ENCODE measurements at places on chromosomes 7 and 10.

DNA sequence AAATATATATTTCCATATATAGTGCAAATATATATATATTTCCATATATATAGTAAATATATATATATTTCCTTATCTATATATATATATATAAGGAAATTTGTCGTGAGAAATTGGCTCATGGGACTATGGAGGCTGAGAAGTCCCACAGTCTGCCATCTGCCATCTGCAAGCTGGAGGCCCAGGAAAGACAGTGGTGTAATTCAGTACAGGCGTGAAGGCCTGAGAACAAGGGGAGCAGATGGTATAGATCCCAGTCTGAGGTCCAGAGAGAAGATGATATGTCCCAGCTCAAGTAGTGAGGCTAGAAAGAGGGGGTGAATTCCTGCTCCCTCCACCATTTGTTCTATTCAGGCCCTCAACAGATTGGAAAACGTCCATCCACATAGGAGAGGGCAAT lies 78.9 kb downstream of the MTPN start:
- no peak for DNase-seq

DNA sequence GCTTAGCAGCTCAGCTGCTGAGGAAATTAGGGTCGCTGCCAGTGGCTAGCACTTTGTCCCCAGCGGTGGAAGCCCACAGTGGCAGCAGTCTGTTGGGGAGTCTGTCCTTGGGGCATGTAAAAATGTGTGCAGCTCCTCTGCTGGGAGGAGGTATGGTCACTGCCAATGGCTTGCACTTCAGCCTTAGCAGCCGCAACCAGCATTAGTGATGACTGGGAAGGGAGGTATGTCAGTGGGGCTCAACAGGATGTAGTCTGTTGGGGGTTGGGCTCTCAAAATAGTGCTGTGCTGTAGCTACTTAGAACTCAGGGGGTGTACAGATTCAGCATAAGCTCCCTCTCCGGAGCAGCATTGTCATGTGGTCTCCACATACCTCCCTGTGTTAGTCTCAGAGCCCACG lies 189.9 kb downstream of the ZEB1 start:
- DNase-seq, result no peak

- DNase-seq, result no peak
Observed at GRCh38 chr7:95921543-95921942, 149.2 kb downstream of the DYNC1I1 start.

- DNase-seq, result peak; percentile 19
Observed at GRCh38 chr7:50793120-50793946, 10.6 kb upstream of the GRB10 start.

GRCh38 chr10:52644373-52645186 lies 128.0 kb downstream of the MBL2 start:
- no peak for DNase-seq

DNA sequence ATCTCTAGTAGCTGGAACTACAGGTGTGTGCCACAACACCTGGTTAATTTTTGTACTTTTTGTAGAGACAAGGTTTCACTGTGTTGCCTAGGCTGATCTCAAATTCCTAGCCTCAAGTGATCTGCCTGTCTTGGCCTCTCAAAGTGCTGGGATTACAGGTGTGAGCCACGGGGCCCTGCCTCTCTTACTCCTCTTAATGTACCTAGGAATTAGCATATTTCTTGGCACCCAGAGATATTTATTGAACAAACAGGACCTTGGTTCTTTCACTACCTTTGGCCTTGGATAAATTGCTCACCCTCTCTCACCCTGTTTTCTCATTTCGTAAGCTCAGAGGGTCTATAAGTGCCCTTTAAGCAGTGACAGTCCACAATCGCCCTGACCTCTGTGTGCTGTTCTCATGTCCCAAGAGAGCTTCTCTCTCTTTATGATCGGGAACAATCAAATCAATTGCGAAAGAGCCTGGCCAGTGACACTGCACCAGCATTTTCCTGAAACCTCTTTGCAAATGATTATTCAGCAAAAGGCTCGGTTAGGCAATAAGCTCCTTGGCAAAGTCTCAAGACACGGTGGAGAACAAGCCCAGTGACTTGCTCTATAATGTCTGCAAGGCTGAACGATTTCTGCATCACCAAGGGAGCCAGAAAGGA lies 117.7 kb downstream of the APBB1IP start:
- no peak for DNase-seq

DNA sequence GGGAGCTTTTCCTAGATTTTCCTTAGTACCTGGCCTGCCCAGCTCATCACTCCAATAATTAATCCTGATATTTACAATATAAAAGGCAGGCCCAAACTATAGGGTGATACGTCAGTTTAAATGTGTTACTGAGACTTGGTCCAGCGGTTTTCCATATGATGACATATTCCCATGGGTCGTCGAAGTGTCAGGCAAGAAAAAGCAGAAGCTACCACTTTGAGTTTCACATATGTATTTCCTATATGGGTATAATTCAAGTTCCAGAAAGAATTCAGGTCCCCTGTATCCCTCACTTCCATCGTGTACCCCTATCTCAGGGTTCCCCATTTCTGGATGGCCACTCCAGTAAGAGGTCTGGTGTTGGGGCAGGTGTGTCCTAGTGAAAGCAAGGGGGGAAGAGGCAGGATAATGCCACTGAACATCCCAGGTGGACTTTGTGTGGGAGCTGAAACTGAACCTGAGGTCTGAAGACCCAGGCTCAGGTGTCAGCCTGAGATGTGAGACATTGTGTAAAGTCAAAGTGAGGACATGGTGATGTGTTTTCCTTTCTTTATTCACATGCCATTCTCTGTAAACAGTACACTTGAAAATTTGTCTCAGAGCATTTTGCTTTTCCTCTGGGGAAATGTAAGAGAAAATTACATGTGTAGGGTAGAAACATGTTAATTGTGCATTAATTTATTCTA lies 167.8 kb downstream of the PLXDC2 start:
- DNase-seq, result no peak

- peak; percentile 60 for DNase-seq
Observed at GRCh38 chr7:139075031-139075652, 34.4 kb downstream of the ZC3HAV1 start.

- no peak for DNase-seq
Observed at GRCh38 chr10:4353059-4353655, 472.9 kb upstream of the AKR1E2 start.

DNA sequence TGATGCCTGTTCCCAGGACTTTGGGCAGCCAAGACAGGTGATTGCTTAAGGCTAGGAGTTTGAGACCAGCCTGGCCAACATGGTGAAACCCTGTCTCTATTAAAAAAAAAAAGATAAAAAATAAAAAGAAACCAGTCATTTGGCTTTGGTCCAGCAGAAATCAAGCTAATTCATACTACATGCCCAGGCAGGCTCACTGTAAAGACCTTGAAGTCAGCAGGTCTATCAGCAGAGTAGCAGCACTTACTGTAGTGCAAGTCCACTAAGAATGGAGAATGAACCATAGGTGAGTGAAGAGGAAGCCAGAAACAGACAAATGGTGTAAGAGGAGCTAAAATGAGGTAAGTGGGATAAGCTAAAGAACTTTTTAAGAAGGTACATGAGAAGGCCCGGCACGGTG lies 24.7 kb downstream of the PSPH start:
- DNase-seq, result no peak

GRCh38 chr10:76983624-76984023 lies 654.0 kb downstream of the KCNMA1 start:
- DNase-seq, result no peak

DNA sequence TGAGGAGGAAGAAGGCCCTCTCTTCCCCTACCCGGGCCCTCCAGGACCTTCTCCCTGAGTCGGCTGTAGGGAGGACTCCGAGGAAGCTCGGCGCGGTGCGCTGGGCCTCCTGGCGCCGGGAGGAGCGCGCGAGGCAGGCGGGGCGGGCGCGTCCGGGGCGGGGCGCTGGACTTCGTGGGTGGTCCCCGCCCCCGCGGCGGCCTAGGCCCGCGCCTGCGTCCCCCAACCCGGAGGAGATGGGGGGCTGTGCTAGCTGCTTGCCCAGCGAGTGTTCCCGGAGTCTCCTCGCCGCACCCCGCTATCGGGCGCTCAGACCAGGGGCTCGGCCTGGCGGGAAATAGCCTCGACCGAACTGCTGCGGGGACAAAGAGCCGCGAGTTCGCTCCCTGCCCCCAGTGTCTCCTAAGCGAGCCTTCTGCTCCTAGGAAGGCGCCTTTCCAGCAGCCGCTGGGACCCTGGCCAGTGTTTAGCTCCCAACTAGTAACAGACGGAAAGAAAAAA lies 19.2 kb upstream of the SMO start:
- no peak for DNase-seq

DNA sequence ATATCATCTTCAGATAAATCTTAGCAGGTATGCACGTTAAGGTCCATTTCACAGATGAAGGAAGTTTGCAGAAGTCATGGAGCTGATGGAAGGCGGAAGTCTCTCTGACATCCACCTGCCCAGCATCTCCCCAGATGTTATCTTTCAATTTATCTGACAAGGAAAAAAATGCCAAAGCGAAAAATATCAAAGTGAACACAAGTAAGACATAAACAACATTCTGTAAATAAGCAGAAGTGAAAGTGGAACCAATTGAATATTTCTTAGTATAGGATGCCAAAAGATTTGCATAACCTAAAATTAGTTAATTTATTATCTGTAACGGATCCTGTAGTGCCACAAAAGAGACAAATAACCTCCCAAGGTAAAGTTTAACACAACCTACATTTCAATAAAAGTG lies 73.6 kb upstream of the NEBL start:
- DNase-seq, result no peak

GRCh38 chr7:134886353-134887057 lies 99.8 kb upstream of the AGBL3 start:
- no peak for DNase-seq

DNA sequence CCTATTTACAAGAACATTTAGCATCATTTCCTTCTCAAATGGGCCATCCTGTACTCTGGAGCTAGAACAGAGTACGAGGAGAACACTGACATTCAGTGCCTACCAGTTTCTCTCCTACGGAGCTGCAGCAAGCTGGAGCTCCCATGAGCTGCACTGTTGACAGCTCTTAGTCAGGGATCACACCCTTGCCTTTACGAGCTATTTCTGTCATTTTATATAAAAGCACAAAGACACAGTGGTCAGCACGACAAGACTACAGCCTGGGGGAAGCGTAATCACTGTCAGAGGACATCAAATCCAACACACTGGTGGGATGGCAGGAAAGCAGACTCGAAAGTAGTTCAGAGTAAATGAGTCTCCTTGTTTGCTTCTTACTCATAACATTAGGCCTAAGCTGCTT lies 2.7 kb downstream of the CDCA7L start:
- DNase-seq, result no peak

GRCh38 chr10:88042160-88043100 lies 179.0 kb downstream of the PTEN start:
- DNase-seq, result no peak

DNA sequence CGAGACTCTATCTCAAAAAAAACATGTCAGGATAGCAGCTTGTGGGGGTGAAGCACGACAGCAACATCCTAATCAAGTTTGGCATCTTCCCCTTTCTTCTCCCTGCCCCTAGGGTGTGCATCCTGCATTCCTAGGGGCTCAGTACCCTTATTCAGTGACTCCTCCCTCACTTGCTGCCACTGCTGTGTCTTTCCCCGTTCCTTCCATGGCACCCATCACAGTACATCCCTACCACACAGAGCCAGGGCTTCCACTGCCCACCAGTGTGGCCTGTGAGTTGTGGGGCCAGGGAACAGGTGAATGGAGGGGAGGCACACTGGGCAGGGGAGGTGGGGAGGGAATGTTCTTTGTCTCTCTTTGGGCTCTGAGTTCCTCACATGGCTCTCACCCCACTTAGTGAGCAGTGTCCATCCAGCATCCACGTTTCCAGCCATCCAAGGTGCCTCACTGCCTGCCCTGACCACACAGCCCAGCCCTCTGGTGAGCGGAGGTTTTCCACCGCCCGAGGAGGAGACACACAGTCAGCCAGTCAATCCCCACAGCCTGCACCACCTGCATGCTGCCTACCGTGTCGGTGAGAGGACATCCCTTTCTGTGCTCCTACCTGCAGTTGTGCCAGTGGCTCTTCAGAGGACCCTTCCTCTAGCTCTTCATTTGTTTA lies 11.4 kb downstream of the NDST2 start:
- DNase-seq, result no peak

DNA sequence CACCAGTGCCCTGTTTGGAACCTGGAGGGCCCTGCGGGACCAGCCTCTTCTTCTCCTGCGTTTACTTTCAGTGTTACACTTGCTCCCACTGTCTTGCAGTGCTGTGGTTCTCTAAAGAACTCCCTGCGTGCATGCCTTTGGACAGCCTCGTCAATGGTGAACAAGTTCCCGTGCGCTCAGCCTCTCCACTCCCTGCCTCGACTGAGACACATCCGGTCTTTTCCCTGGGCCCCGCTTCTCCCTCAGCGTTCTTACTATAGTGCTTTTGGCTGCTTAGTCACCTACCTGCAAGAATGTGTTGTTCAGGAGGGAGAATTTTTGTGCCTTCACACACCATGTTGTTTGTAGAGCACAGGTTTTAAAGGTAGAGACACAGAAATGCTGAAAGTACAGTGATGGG lies 520.7 kb upstream of the MKI67 start:
- no peak for DNase-seq

DNA sequence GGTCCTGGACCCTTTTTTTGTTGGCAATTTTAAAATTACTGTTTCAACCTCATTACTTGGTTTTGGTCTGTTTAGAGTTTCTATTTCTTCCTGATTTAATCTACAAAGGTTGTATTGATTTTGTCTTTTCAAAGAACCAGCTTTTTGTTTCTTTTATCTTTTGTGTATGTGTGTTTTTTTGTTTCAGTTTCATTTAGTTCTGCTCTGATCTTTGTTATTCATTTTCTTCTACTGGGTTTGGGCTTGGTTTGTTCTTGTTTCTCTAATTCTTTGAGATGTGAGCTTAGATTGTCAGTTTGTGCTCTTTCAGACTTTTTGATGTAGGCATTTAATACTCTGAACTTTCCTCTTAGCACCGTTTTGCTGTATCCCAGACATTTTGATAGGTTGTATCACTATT lies 8.5 kb upstream of the MRPS33 start:
- DNase-seq, result no peak

DNA sequence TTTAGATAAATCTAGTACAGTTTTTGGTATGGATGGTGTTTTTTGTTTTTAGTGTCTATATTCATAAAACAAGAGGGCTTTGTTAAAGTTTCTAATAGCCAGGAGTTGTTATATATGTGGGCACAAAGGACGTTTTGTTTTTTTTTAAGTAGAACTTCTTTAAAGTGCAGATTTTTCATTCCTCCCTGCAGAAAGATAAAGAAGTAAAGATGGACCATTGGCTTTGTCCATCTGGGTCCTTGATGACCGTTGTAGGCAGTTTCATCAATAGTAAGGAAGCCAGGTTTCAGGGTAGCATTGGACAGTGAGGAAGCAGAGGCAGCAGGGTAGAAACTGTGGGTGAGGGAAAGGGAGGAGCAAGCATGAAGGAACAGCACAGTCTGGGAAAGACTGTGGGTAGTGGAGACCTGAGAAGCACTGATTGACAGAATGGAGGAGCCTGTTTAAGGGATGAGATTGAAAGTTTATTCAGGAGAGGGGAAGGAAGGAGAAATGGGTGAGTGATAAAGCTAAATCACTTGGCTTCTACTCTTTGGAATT lies 5.3 kb downstream of the CALU start:
- DNase-seq, result no peak

GRCh38 chr10:22816298-22816653 lies 101.9 kb upstream of the PIP4K2A start:
- no peak for DNase-seq

GRCh38 chr7:29040579-29040925 lies 82.4 kb upstream of the TRIL start:
- no peak for DNase-seq
